Tibial nerve (tissue), 4 donors: ENCODE measurements at places on chromosomes 6 and 20.

DNA sequence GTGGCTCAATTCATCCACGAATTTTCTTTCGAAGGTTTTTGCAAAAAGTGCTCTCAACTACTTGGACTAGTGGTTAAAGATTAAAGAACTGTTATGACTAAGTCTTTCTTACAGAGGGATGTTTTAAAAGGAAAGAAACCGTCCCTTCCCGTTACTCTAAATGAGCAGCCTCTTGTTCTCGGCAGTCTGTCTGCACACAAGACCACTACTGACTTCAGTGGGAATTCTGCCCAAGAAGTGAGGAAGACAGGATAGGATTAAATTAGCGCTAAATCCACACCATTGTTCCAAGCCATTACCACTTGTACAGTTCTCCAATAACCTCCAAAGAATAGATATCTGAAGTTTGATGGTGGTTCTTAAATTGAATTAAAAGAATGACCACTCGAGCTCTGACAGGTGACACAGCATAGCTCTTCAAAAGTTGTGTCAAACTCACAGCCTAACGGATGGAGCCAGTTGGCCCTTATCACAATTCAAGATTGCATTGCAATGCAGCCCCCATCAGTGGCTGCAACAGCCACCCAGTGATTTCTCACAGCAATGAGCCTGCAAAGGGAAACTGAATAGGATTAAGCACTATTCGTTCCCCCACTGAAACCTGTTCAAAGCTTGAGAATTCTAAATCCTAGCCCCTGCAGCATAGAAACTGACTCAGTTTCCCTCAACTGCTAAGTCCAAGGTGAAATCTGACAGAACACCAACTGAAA lies 1.8 kb downstream of the EPB41L2 start:
- DNase-seq, result no peak

DNA sequence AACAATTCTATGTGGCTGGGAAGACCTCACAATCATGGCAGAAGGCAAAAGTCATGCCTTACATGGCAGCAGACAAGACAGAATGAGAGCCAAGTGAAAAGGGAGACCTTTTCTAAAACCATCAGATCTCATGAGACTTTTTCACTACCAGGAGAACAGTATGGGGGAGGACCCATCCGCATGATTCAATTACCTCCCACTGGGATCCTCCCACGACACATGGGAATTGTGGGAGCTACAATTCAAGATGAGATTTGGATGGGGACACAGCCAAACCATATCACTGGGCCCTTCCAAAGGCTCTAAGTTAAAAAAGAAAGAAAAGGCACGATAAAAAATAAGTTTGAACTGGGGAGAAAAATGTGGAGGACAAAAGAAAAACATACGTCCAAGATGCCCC lies 406.9 kb upstream of the CDH4 start:
- no peak for DNase-seq

DNA sequence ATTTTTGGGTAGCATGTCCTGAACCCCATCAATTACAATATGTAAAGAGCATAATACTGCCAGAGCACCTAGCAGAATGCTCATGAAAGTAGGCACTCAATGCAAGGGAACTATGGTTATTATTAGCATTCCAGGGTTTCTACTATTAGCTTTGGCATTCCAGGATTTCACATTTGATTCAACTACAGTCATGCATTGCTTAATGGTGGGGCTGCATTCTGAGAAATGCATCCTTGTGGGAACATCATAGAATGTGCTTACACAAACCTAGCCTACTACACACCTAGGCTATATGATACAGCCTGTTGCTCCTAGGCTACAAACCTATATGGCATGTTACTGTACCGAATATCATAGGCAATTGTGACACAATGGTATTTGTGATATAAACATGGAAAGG lies 247.8 kb downstream of the CD83 start:
- no peak for DNase-seq

DNA sequence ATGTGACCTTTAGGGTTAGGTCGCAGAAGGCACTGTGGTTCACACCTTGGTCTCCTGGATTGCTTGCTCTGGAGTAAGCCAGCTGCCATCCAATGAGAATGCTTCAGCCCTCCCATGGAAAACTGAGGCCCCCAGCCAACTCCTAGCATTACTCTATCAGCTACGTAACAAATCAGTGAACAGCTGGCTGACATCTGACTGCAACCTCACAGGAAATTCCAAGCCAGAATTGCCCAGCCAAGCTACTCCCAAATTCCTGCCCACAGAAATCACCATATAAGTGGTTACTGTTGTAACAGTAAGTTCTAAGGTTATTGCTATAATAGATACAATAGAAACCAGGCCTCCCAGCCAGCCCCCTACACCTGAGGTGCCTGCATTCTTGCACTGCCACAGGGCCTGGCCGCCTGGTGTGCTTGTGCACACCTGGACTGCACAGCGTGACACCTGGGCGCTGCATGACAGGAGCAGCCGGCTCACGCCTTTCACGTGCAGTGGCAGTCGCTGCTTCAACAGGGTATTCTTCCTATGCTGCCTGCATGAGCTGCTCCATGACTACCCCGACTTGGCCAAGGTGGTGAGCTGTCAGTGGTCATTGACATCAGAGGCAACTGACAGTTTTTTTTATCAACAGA lies 429.7 kb upstream of the RUNX2 start:
- DNase-seq, result no peak

- DNase-seq, result no peak
Measured at GRCh38 chr6:150345781-150346180, 23.0 kb upstream of the IYD start.

GRCh38 chr6:21003780-21004541 lies 469.7 kb downstream of the CDKAL1 start:
- no peak for DNase-seq

DNA sequence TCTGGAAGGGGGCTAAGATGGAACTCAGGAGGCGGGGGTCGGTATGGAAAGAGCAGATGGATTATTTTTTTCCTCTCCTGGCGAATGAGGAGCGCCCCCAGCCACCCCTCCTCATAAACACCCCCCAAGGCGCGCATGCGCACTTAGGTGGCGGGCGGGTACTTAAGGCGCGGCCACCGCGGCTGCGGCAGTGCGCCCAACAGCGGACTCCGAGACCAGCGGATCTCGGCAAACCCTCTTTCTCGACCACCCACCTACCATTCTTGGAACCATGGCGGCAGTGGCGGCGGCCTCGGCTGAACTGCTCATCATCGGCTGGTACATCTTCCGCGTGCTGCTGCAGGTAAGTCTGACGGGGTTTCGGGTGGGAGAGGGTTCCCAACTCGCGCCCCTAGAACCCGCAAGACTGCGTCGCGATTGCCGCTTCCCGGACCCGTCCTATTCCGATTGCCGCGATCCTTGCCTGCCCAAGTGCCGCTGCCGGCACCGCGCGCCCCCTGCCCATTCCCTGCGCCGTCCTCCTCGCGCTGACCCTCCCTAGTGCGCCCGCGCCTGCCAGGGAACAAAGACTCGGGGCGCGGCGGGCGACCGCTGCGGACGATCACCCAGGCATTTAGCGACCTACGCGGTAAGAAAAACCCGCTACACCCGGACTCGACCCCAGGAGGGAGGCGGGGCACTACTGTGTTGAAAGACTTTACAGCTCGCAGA lies at the start of gene NNAT:
Gene NNAT, plus strand, starts transcription at position 190 of the 711 bp plus-strand sequence. Its CDS starts 82 bp downstream, at position 272.
- no peak for DNase-seq

DNA sequence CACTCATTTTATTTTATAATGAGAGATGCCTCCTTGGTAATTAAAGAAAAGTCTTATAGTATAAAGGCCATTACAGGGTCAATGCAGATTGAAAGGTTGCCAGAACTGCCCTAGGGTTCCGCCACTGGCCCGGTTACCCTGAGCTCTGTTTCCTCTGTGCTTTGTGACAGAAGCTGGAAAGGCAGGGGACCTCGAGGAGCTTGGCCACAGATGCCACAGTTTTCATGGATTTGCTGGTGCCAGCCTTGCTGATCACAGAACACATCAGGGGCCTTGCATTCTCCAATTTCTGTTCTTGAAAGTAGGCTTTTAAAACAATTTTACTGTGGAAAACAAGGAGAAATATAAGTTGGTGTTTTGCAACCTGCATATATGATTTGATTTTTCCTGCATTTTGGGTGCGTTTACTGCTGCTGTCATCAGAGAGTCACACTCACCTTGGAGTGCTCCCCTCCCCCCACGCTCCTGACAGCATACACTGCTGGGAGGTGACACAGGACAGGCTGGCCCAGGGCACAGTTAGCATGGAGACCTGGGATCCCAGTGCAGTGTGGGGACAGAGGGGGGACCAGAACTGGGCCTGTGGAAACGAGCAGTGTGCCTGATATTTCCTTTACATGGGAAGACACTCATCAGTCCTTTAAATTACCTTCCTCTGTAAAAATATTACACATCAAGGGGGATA lies 142.8 kb downstream of the CFAP61 start:
- no peak for DNase-seq

DNA sequence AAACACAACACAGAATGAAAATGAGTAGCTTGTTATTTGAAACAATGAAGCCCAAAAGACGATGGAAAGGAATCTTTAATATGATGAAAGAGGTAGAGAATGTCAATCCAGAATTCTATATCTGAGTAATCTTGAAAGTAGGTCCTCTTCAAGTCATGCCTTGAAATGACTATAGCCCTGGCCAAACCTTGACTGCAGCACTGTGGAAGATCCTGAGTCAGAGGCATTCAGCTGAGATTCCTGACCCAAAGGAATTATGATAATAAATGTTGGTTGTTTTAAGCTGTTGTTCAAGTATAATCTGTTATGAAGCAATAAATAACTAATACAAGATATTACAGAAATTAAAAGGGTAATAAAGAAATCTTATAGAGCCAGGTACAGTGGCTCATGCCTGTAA lies 64.8 kb downstream of the IBTK start:
- DNase-seq, result no peak

GRCh38 chr6:31765910-31766794 lies 3.7 kb downstream of the SAPCD1 start:
- DNase-seq, result no peak

DNA sequence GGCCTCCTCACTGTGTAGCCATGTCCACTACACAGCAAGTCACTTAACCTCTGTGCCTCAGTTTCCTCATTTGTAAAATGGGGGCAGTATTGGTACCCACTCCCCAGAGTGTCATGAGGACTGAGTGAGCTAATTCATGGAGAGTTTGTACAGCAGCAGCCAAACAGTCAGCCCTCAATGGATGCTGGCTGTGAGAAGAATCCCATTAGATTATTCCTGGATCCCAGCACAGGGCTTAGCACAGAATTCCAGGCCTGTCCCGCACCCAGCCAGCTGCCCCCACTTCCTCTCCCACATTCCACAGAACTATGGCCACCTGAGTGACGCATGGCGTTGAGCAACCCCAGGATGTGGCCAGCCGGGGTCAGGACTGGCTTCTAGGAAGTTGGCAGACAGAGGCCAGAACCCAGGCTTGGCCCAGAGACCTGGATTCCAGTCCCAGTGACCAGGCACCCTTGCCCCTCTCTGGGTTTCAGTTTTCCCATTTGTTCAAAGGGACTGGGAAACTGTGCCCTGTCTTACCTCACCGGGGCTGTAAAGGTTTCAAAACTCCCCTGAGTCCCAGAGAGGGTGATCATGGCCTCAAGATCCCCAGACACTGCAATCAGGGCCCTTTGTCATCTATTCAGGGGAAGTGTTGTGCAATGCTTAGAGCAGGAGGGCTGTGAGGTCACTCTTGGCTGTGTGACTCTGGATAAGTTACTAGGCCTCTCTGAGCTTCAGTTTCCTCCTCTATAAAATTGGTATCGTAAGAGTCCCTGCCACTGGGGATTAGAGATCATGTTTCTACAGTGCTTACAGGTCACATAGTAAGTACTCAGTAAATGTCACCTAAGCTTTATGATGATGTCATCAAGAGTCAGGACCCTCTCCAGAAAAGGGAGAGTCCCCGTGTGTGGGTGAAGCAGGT lies 3.0 kb upstream of the TGM2 start:
- peak; percentile 30 for DNase-seq

DNA sequence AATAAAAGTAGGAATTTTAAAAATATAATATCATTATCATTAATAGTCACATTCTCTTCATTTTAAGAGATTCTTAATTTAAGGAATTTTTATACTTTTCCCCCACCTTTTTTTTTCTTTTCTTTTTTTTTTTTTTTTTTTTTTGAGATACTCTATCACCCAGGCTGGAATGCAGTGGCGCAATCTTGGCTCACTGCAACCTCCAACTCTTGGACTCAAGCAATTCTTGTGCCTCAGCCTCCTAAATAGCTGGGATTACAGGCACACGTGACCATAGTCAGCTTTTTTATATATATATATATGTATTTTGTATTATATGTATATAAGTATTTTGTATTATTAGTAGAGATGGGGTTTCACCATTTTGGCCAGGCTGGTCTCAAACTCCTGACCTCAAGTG lies 457.7 kb downstream of the CDKAL1 start:
- DNase-seq, result no peak

DNA sequence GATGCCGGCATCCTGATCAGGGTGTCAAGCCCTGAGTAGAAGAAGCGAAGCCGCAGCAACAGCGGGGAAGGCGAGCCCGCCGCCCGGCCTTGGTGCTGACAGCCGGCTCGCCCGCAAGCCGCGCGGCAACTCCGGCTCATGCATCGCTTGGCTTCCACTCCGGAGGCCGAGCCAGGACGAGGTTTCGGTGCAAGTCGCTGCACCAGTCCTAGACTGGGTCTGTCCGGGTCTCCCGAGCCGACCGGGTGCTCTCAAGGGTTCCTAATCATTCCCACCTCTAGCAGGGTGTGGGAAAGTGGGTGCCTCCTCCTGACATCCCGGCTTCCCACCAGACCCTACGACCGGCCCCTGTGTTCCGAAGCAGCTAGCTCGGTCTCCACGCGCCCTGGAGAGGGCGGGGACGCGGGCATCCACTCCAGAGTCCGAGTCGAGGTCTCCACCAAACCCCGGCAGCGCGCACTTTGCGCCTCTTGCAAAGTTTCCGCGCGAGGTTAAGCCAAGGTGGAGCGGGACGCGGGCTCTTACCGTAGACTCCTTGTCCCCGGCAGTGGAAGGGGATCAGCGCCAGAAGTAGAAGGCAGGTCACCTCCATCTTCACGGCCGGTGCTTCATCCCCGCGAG lies 1.4 kb downstream of the MDGA1 start:
- no peak for DNase-seq
